ENCODE measurements at places on chromosomes 12 and 14.

GRCh38 chr12:76586764-76587395, 27.3 kb upstream of the OSBPL8 start:
- peak; percentile 5 for DNase-seq

- no peak for DNase-seq
These were observed 143.3 kb upstream of the AVPR1A start for GRCh38 chr12:63294327-63294632.

DNA sequence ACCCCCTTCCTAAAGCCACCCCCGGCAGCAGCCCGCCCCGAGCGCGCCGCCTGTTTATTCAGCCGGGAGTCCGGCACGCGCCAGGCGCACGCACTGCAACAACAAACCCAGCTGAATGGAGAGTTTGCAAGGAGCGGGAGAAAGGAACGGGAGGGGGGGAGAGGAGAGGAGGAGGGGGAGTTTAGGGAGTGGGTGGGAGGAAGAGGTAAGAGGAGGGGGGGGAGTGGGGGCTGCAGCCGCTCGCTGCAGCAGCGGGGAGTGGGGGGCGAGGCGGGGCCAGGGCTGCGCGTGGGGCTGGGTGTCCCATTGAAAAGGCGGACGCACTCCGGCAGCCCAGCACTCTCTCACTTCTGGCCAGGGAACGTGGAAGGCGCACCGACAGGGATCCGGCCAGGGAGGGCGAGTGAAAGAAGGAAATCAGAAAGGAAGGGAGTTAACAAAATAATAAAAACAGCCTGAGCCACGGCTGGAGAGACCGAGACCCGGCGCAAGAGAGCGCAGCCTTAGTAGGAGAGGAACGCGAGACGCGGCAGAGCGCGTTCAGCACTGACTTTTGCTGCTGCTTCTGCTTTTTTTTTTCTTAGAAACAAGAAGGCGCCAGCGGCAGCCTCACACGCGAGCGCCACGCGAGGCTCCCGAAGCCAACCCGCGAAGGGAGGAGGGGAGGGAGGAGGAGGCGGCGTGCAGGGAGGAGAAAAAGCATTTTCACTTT, at the start of gene ASCL1:
Gene ASCL1 (plus strand): TSS at position 336 of the 712 bp plus-strand sequence. CDS start 571 bp downstream, outside the sequence.
- DNase-seq: no peak

DNA sequence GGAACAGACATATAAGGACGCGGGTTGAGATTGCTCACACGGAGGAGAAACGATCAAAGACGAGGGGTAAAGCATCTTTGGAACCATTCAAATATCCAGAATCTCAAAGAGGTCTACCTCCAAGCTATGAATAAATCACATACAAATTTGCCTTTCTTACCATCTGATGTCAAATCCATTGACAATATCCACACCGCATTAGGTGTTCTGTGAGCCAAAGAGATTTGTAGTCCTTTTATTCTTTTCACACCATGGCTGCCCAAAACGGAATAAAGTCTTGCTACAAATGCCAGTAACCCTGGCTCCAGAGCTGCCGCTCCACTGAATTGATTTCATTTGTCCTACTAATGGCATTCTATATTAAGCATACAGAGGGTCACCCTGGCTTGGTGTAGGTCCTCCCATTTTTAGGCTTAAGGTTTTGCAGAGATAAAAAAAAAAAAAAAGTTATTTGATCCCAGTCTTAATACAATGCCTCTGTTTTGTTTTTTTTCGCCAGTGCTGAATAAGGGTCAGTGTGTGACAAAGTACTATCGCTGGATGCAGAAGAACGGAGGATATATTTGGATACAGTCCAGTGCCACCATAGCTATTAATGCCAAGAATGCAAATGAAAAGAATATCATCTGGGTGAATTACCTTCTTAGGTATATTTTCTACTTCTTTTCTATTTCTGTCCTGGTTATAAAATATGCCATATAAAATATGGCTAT, 157.3 kb downstream of the EGLN3 start:
- DNase-seq: no peak

DNA sequence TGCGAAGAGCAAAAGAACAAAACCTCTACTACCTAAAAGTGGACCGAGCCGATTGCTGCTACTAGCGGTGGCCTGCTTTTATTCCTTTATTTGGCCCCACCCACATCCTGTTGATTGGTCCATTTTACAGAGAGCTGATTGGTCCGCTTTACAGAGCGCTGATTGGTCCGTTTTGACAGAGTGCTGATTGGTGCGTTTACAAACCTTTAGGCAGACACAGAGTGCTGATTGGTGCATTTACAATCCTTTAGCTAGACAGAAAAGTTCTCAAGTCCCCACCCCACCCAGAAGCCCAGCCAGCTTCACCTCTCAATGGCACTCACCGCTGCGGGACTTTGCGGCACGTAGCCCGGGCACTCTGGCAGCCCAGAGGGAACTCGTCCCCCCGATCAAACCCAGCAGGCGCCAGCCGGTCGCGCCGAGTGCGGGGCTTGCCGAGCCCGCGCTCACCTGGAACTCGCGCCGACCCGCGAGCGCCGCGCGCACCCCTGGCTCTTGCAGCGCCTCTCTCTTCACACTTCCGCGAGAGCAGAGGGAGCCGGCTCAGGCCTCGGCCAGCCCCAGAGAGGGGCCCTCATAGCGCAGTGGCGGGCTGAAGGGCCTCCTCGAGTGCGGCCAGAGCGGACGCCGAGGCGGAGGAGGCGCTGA, 8.7 kb upstream of the FGD4 start:
- no peak for DNase-seq

DNA sequence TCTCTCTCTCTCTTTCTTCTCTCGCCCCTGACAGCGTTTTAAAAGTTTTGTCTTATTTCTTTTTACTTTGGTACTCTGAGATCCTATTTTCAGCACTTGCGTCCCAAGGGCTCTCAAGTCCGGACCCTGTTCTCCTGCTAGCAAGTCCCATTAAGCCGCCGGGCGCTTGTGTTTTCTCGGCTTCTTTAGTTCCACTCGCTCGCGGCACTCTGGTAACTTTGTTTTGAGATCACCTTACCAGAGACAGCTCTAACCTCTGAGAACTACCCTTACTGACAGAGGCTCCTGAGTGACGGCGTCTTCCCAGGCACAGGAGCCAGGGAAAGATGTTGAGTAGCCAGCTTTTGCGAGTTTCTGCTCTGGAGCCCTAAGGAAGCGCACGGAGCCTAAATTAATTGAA, 2.7 kb upstream of the MYF5 start:
- DNase-seq: no peak
